Pulmonary artery endothelial cell (primary cell): ENCODE measurements at places on chromosomes 12 and 14.

- DNase-seq, result no peak
These were observed 27.4 kb upstream of the RXYLT1 start for GRCh38 chr12:63752283-63752682.

GRCh38 chr12:89203144-89203543 lies 149.2 kb downstream of the DUSP6 start:
- DNase-seq, result no peak

DNA sequence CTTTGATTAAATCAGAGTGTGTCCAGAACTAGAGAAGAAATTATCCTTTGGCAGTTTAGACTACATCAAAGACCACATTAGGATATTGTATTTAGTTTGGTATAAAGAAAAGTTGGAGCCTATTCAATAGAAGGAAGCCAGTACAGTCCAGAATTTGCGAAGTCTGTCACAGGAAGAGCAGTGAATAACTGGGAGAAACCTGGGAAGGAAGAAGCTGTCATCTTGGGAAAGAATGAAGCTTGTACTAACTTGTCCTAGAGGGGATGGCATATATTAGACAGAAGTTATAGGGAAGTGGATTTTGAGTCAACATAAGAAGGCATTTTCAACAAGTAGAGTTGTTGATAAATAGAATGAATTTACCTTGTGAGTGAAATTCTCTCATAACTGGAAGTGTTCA lies 386.7 kb downstream of the LRIG3 start:
- no peak for DNase-seq

DNA sequence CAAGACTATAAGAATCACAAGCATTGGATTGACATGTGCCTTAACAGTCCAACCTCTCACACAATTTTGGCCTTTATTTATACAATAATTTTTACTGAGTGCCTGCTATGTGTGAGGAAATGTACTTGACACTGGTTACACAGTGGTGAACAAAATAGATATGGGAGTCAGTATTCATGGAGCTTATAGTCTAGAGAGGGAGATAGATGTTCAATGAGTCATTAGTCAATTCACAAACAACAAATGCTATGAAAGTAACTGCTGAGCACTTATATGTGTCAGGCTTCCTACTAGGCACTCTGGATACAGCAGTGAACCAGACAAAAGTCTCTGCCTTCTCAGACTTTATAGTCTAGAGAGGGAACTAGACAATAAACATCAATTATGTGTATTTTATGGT lies 3.7 kb downstream of the CFAP54 start:
- DNase-seq, result no peak
